ENCODE measurements at places on chromosomes 2 and 18. TPM values are rescaled to one million over a fixed set of nuclear protein-coding genes. Genes with fewer than 3 reads are reported as not detected.

GRCh38 chr18:48715711-48716361 lies 177.0 kb downstream of the CTIF start:
- DNase-seq = no peak

DNA sequence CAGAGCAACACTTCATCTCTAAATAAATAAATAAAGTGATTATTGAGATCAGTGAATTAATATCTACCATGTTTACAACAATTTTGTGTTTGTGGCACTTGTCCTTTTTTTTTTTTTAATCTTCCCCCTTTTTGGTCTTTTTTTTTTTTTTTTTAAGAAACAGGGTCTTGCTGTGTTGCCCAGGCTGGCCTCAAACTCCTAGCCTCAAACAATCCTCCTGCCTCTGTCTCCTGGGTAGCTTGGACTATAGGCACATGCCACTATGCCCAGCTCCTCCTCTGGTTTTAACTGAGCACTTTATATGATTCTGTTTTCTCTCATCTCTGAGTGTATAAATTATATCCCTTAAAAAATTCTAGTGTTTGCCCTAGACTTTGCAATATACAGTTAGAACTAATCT lies 30.3 kb downstream of the SLC4A5 start:
- no peak for DNase-seq

DNA sequence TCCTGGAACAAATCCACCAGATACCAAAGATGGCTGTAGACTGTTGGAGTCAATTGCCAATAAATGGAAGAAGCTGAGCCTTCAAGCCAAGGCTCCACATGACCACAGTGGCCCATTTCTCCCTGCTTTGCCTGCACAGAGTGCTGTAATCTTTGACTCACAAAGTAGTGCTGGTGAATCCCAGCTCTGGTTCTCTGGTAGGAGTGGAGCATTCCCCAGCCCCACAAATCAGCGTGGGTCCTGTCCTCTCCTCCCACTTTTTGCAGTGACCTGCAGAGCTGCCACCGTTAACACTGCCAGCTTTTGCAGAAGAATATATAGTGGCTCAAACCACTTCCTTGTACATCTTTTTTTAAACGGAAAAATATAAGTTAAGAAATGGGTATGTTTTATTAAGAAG lies 93.9 kb downstream of the MGAT5 start:
- DNase-seq = no peak

GRCh38 chr18:58249712-58250111 lies 205.7 kb downstream of the NEDD4L start:
- DNase-seq = no peak

MC2R gene
- not detected for total RNA-seq
